ENCODE measurements at places on chromosomes 6 and 20.

- DNase-seq = peak; percentile 53
Measured at GRCh38 chr20:9081423-9081966, 12.6 kb downstream of the PLCB4 start.

GRCh38 chr6:152170702-152171667 is 363.5 kb downstream of the ESR1 start:
- peak; percentile 31 for DNase-seq

DNA sequence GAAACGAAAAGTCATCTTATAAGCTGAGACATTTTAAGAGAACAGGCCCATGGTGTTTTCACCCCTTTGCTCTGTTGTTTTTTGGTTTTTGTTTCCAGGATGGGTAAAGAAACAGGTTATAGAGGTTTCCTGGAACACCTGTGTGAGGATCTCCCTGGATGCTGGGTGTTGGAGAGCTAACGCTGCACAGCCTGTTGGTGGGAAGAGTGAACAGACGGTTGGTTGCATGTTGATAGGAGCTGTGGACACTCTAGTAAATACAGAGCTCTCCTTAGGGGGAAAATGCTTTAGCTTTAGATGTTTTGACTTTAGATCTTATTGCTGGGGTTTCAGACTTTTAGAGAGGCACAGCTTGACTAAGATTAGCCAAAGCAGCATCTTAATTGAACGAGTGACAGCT is 235.2 kb downstream of the SOX4 start:
- no peak for DNase-seq

- peak; percentile 84 for DNase-seq
Measured at GRCh38 chr6:32868257-32868788, 14.3 kb downstream of the PSMB9 start.

GRCh38 chr20:21209668-21210067 is 83.8 kb downstream of the KIZ start:
- DNase-seq = no peak

- DNase-seq = no peak
Measured at GRCh38 chr20:7672571-7672970, 267.7 kb downstream of the HAO1 start.

GRCh38 chr6:32815996-32816395 is 806 bp downstream of the HLA-DOB start:
- no peak for DNase-seq

All from G401 (cell line).